ENCODE measurements at places on chromosomes 13 and 19. TPM values are rescaled to one million over a fixed set of nuclear protein-coding genes. Genes with fewer than 3 reads are reported as not detected.

CLEC11A gene
- 2.8 TPM for total RNA-seq

ZIC2 gene
- total RNA-seq = not detected

GPR183 gene
- total RNA-seq = 0.17 TPM

ERICH4 gene
- not detected for total RNA-seq

CALR3 gene
- not detected for total RNA-seq

OLFM2 gene
- total RNA-seq = 0.72 TPM

SKA3 gene
- 22.1 TPM for total RNA-seq

ETV2 gene
- not detected for total RNA-seq

LYL1 gene
- 4.0 TPM for total RNA-seq

PPM1N gene
- 0.17 TPM for total RNA-seq

RFPL4A gene
- not detected for total RNA-seq

ATP4A gene
- not detected for total RNA-seq

TPTE2 gene
- total RNA-seq = not detected

FGF22 gene
- total RNA-seq = 0.29 TPM

CACNA1A gene
- 0.98 TPM for total RNA-seq

SIGLEC5 gene
- not detected for total RNA-seq

ELSPBP1 gene
- total RNA-seq = not detected

KIR3DL1 gene
- total RNA-seq = not detected

ZNF560 gene
- total RNA-seq = 2.5 TPM

YIF1B gene
- 90.6 TPM for total RNA-seq

Measured in epithelial cell of proximal tubule (primary cell).